ENCODE measurements at places on chromosomes 6 and 20.

DNA sequence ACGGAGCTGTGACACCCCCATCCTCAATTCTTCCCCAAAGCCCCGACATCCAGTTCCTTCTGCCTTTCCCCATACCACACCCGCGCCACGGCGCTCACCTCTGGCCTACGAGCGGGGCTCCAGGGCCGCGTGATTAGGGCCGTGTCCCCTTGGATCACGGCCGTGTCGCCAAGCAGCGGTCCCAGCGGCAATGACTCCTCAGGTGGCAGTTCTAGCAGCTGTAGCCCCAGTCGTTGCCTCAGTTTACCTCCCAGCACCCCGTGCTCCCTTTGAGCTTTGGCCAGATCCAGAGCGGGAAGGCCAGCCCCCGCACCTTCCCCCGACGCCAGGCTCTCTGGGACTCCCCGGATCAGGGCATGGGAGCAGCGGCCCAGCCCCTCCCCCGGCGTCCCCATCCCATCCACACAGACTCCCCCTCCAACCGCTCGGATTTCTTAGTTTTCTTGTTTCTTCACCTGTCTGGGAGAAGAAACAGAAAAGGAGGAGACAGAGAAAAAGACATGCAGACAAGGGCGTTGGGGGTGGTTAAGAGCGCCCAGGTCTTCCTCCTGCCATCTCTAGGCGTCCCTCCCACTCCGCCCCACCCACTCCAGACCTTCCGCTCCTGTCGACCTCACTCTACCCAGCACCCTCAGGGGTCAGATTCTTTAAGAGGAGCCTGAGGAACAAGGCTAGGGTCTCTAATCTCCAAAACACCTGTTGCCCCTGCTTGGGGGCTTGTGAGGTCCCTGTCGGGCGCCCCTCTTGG, at the start of gene DDAH2:
DDAH2 (minus strand) TSS at position 533 of the 748 bp plus-strand sequence; CDS start at position 395, 138 bp downstream.
- DNase-seq, result no peak

GRCh38 chr6:166583230-166583965, 3.1 kb downstream of the RAMACL start:
- DNase-seq, result no peak

DNA sequence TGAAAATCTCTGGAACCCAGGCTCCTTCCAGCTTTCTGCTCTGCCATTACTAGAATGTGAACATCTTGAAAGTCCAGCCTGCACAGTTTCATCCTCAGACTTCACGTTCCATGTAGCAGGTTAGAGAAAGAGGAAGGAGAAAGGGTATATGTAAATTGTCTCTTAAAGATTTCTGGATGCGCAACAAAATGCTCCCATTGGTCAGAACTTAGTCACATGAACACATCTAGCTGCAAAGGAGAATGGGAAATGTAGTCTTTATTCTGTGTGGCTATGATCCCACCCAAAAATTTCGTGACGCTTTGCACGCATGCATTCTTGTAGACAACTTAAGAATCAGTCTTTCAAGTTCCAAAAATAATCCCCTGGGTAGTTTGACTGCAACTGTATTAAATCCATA, 46.4 kb upstream of the CHD6 start:
- no peak for DNase-seq

GRCh38 chr6:18245642-18246041, 18.7 kb downstream of the DEK start:
- DNase-seq, result no peak

- no peak for DNase-seq
Observed at GRCh38 chr6:159043947-159044346, 844 bp downstream of the TAGAP start.

DNA sequence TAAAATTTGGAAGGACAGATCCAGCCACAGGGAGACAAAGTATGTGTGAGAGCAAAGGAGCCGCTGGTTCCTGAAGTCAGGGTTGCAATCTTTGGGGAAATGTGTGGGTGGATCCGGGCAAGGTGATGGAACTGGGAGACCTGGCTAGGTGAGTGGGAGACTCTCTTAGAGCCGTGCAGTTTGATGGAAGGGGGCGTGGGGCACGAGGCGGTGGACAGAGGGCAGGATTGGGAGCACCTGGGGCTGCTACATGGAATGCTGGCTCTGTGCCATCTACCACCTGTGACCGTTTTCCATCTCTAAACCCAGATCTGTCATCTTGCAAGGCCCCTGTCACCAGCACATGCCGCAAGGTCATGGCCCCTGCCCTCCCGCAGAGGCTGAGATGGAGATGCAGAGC, 268.4 kb downstream of the SMOC2 start:
- no peak for DNase-seq

DNA sequence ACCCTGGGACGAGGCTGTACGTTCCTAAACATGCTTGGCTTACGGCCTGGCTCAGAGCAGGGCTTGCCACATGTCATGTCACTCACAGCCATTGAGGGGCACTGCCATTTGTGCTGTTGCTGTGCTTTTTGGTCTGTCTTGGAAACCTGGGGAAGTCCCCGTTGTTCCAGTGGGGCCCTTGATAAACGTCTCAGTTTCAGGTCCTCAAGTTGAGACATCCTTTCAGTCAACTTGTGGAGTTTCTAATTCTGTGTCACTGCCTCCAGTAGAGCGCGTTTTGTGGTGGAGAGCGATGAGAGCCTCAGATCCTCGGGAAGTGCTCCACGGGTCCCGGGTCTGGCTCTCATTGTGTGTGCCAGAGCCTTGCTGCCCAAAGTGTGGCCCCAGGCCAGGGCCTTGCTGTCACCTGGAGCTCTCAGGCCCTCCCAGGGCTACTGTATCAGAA, 43.0 kb upstream of the CCR6 start:
- DNase-seq, result no peak

DNA sequence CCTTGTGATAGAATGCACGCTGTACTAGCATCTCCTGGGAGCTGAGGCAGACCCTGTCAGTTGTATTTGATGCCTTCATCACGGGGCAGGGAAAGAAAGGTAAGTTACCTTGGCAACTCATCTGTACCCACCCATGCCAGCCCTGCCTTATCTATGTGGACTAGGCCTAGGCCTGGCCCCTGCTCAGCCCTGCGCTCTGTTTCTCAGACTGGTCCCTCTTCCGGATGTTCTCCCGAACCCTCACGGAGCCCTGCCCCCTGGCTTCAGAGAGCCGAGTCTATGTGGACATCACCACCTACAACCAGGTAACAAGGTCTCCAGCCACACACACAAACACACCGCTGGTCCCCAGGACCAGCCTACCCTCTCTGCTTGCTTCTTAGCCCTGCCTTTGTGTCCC, 4.2 kb downstream of the PIGT start:
- no peak for DNase-seq

DNA sequence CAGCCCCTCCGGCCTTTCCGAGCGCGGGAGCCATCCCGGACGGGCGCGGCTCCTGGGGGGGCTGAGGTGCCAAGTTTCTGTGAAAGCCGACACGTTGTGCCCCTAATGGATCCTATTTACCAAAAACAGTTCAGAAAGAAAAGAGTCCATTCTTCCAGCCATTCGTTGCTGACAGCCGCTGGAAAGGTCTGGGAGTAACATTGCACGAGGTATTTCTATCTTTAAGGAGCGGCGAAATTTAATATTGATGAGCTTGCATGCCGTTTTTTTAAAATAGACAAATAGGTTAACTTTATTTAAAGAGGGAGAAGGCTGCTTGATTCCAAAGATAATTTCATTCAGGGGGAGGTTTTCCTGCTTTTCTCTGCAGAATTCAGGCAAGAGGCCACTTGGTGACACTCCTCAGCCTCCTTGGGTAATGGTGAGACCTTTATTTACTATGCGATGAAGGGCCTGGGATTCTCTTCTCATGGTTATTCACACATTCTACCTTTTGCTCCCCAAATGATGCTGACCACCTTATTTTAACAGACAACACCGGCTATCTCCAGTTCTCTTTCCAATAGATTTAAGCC, 988 bp downstream of the TIAM2 start:
- no peak for DNase-seq

DNA sequence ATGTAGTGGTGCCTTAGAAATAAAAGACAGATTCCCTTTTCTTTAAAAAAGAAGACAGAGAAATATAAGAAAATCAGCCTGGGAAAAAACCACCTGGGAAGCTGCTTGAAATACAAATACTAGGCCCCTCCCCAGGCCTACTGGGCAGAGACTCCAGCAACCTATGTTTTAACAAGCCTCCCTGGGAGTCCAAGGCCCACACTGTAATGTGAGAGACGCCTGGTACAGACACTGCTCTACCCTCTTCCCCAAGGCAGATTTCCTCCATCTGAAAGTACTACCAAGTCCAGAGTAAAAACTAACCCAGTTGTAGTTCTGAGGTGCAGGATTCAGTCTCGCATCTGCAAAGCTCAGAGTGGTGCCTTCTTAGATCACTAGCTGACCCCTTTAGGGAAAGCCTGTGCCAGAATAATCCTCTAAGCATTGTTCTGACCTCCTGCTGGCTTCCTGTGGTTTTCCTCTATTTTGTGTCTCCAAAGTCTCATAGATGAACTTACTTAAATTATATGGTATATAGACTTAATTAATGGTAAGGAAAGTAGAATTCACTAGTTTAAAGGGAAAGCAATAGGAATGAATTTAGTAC, 270.2 kb upstream of the SLC35B3 start:
- DNase-seq, result no peak

DNA sequence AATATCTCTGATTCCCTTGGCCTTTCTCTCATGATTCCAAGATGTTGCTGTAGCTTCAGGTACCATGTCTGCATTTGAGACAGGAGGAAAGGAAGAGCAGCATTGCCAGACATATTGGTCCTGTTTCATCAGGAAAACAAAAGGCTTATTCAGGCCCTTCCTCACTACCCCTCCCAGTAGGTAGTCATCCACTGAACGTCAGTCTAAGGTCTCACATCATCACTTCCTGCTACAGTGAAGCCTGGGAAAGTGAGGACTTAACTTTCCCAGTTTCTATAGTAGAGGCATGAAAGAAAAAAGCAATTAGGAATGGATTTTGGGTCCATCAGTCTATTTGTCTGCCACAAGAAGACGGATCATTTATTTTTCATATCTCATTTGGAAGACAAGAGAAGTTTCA, 85.7 kb upstream of the SOX4 start:
- no peak for DNase-seq

DNA sequence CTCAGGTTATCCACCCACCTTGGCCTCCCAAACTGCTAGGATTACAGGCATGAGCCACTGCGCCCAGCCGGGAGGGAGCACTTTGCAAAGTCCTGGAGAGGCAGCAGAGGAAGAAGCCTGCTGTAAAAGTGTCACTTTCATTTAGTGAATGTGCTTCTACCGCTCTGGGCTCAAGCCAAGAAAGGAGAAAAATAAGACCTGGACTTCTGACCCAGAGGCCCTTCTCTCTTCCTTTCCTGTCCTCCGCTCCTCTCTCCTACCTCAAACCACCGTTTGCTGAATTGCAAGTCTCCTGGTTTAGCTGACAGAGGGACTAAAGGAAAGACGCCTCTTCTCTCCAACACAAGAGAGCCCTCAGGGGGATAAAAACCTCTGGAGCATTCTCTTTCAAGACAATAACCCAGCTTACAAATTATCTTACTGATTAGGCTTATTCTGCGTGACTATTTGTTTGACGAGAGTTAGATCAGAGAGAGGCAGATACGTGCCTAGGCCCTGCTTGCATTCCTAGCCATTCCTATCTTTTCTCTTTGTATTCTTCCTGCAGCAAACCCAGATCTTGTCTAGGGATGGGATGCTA, 84.2 kb upstream of the SLC22A23 start:
- no peak for DNase-seq

- DNase-seq, result no peak
Observed at GRCh38 chr6:64838726-64839125, 868.3 kb downstream of the EYS start.

- no peak for DNase-seq
Observed at GRCh38 chr6:10398446-10399218, 16.2 kb downstream of the TFAP2A start.

GRCh38 chr6:108592371-108593337, 31.9 kb downstream of the FOXO3 start:
- peak; percentile 81 for DNase-seq

- DNase-seq, result no peak
Observed at GRCh38 chr6:147205690-147206600, 1.7 kb downstream of the STXBP5 start.

DNA sequence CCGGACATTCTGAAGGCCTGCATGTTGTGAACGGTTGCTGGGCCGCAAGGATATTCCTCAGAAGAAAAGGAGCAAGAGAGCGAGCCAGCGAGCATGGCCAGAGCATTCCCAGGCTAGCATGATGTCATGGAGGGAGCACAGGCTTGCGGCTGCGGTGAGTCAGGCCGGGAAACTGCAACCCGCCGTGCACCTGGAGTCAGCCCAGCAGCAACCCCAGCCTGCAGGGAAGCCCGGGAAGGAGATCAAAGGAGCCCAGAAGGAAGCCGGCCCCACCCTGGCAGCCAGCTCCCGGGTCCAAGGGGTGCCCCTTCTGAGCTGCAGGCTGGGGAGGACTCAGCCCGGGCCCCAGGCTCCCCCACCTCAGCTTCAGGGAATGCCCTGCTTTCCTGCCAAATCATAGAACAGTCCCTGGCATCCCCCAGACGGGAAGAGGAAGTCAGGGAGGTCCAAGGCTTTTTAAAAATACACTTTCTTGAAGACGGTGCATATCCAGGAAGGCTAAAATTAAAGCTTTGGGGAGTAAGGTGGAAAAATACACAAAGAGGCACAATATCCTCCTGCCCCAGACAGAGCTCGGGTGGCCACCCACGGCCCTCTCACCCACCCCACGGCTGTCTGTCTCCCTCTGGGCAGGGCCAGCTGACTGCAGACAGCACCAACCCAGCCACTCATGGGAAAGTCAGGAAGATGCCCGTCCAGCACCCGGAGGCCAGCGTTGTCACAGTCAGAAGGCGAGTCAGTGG, 53.7 kb downstream of the BMP7 start:
- no peak for DNase-seq

DNA sequence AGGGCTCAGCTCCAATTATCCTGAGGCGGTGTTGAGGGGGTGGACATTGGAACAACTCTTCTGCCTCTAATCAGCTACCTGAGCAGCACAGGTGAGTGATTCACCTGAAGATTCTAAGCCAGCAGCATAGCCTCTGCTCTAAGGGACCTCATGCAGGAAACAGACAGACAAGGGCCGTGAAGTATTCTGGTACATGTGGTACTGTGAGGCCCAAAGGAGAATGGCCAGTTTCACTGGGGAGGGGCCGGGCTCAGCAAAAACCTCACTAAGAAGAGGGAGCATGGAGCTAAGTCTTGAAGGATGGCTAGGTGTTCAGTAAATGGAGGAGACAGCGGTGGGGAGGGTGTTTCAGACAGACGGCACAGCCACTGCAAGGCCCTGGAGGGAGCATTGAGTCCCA, 58.5 kb upstream of the CCDC167 start:
- DNase-seq, result no peak

Data from BJ (cell line).